ENCODE measurements at places on chromosomes 6 and 20. TPM values are rescaled to one million over a fixed set of nuclear protein-coding genes. Genes with fewer than 3 reads are reported as not detected.

DNA sequence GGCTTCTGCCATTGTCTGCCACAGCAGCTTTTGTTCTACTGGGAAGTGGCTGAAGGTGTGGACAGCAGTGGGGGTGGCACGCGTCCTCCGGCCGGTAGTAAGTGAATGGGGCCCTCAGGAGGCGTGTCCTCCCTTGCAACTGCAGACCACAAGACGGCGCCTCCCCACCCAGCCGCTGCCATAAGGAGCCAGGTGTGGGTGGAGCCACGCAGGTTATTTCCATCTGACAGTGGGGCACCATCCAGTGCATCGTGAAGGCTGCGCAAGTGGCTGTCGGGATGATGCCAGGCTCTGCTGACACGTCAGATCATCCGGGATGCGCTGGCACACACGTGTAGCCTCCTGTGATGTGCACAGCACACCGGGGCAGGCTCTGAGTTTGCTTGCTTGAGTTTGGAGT is 379.7 kb downstream of the CDH4 start:
- no peak for DNase-seq

PHACTR2 gene
- 102 TPM for total RNA-seq

HCK gene
- 1.3 TPM for total RNA-seq

DNA sequence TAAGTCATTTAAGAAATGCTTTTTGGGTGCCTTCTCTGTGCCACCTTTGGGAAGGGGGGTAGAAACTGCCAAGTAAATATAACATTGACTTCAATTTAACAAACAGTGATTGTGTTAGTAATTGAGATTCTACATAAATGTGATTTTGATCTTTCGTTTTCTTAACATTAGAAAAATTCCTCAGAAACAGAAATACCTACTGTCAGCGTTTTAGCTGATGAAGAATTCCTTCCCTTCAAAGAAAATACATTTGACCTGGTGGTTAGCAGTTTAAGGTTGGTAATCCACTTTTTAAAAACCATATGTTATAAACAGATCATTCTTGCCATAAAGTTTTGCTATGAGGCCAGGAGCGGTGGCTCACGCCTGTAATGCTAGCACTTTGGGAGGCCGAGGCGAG is 9.8 kb downstream of the NDUFAF5 start:
- DNase-seq: no peak

GRCh38 chr6:137191670-137192069 is 18.2 kb upstream of the IL22RA2 start:
- DNase-seq: peak; percentile 33

DNA sequence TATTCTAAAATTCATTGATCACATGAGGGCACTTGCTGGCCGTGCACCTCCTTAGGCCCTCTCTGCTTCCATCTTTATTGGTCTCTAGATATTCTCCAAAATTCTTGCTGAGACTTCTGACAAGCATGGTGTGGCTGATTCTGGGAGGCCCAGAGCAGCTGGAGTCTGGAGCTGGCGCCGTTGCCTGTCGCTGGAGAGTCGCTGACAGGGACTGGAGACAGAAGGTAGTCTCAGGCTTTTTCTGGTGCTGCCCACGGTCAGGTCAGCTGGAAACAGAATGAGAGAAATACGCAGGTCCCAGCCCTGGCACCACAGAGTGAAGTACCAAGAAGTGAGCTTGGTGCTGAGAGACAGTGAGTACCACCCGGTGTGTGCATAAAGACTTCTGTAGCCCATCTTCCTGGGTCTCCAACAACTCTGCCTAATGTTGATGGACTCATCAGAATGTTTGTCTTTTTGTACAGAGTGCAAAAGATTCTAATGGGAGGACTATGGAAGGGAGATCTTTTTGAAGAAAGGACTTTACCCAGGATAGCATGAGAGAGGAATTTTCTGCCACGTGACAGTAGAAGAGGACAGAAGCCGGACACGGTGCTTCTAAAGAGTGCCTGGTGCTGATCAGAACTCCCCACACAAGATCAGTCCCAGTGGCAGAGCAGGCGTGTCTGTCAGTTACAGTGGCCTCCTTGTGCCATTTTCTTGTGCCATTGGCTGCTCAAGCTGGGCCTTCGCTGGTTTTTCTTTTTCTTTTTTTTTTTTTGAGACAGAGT is 1.8 kb upstream of the ALDH8A1 start:
- DNase-seq: no peak

DNA sequence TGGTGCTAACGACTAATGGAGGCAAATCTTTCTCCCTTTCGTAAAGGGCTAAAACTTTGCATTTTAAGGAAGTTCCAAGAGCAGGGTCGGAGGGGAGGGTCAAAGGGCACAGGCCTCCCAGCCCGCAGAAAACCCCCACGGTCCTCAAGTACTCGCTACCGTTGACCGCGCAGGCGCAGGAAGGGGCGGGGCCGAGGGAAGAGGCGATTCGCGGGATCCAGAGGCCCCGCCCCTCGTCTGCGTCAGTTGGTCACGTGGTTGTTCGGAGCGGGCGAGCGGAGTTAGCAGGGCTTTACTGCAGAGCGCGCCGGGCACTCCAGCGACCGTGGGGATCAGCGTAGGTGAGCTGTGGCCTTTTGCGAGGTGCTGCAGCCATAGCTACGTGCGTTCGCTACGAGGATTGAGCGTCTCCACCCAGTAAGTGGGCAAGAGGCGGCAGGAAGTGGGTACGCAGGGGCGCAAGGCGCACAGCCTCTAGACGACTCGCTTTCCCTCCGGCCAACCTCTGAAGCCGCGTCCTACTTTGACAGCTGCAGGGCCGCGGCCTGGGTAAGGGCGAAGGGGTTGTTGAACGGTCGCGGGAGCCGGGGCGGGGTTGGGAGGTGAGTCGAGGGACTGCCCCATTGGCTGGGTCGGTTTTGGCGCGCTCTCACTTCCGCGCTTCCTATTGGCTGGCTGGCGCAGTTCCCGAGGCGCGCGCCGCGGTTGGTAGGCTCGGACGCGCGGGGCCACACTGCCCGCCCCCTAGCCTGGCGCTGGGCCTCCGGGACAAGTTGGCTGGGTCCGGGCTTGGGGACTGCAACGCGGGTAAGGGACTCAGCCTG is at the start of gene GMNN:
TSS of gene GMNN (plus strand) at position 242 of the 824 bp plus-strand sequence. CDS start 2,310 bp downstream, outside the sequence.
- peak; percentile 98 for DNase-seq

- no peak for DNase-seq
Observed at GRCh38 chr20:21384308-21384892, 12.9 kb downstream of the NKX2-4 start.

SCGN gene
- 0.37 TPM for total RNA-seq

- no peak for DNase-seq
Observed at GRCh38 chr6:80434691-80435350, 328.4 kb downstream of the BCKDHB start.

RHAG gene
- total RNA-seq: not detected

GRCh38 chr6:36028877-36029324 is 1.3 kb downstream of the MAPK14 start:
- peak; percentile 84 for DNase-seq

- no peak for DNase-seq
Observed at GRCh38 chr20:13336308-13337089, 115.4 kb downstream of the ISM1 start.

DNA sequence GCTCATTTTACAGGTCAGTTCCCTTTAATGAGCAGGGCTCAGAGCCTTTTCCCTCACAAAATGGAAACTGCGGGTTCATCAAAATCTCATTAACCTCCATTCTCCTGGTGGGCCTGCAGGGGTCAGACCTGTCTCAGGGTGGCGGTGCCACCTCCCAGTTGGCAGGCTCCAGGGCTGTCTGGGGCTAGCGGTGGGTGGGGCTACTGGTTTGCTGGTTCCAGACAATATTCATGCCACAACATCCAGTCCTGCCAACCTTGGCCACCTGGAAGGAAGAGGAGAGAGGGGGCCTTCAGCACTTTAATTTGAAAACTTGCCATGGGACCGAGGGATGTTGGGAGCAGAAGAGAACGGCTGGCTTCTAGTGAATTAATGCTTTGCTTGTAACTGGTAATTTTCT is 41.9 kb upstream of the CTNNBL1 start:
- DNase-seq: peak; percentile 46
